ENCODE measurements at places on chromosomes 7 and 10.

DNA sequence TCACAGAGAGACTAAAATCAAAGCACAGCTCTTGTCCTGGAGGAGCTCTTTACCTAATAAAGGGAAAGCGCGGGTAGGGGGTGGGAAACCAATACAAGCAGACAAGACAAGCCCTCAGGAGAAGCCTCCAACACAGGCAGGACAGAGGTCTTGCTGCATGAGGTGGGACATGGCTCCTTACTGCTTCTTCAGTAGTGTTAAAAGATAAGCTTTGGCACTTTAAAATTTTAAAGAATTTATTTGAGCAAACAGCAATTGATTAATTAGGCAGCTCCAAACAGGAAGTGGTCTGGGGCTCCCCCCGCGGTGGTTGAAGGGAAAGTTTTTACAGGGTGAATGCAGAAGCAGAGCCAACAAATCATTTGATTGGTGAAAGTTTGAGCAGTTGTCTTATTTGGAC, 50.3 kb upstream of the MACC1 start:
- no peak for DNase-seq

DNA sequence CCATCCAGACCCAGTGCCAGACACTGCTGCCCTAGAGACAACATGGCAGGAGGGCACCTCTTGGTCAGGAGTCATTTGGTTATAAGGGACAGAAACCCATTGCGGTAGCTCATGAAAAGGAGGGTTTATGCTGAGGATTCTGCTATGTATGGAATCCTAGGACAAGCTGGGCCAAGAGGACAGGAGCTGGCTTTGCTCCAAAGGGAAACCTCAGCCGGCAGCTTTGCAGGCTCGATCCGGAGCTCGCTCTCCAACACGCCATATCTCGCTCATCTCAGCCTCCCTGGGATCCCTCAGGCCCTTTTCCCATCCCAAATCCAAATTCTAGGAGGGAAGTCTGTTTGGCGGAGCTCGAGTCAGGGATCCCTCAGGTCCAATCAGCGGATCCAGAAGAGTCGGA, 345.7 kb downstream of the GLRX3 start:
- DNase-seq: no peak

DNA sequence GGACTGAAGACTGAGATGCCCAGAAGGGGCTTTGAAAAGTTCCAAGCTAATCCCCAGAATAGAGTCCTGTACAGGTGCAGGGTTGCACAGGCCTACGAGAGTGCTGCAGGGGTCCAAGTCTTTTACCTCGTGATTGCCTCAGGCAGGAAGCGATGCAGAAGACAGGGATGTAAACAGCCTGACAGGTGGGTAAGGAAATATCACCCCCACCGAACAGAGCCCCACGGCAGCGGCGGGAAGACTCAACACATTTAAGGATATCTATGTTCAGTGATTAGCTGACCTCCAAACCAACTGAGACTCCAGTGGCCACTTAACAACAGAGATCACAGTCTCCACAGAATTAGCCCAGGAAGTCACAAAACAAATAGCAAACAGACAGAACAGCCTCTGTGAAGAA, 73.9 kb upstream of the VIPR2 start:
- DNase-seq: no peak

GRCh38 chr10:124099604-124100003, 6.2 kb upstream of the CHST15 start:
- DNase-seq: no peak

GRCh38 chr10:11468126-11468742, 143.2 kb downstream of the USP6NL start:
- DNase-seq: no peak

- no peak for DNase-seq
Measured at GRCh38 chr7:100670074-100670473, 3.5 kb upstream of the GNB2 start.

- peak; percentile 94 for DNase-seq
Measured at GRCh38 chr10:93417266-93417665, 64.9 kb downstream of the MYOF start.

DNA sequence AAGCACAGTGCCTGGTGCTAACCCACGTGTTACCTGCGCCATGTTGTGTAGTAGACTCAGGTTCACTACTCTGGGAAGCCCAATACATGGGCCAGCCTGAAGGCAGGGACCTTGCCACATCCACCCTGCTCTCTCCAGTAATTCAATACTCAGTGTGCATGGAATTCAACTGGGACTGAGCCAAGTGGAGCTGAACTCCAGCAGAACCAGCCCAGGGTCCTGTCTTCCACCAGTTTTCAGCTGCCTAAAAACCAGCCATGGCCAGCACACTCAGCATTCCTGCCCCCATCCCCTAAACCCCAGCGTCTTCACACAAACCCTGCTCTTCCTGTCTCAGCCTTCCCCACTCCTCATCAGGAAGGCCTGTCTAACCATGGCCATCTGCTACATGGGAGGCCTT, 15.4 kb downstream of the FGF8 start:
- DNase-seq: no peak

DNA sequence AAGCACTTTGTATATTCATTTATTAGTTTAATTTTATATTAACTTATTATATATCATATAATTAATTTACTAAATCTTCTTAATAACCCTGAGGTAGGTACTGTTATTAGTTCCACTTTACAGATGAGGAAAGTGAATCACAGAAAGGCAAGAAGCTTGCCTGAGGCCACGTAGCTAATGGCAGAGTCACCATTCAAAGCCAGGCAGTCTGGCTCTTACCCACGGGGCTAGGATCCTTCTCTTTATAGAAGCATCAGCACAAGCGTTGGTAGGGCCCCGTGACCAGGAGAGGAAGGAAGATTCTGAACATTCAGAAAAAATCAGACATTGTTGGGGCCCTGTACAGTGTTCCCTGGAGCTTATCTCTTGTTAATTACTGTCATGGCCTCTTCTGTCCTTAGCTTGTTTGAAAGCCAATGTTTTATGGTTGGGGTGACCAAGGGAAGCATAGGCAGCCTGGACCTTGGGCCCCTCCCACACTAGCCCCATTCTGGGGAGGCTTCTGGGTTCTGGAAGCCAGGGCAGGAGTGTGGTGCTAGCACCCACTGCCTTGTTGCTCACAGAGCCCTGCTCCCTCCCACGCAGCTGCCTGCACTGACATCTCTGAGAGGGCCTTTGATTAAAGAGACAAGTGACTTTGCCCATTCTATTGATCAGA, 31.1 kb upstream of the SLF2 start:
- DNase-seq: no peak

GRCh38 chr7:82291931-82292330, 151.6 kb downstream of the CACNA2D1 start:
- no peak for DNase-seq

GRCh38 chr7:135672560-135673359, 10.4 kb downstream of the STMP1 start:
- DNase-seq: peak; percentile 27

DNA sequence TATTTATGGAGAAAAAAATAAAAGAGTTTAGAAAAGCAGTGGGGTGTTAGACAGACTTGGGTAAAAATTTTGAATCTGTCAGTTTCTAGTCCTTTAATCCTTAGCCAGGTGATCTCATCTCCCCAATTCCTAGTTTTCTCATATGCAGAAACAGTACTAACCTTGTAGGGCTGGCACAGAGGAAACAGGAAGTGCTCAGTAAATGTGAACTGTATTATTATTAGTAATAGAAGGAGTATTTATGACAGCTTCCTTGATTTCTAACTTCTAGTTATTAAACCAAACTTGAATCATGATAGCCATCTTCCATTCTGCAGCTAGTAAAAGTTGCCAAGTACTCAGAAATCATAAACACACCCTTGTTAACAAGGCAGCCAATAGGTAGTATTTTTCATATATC, 12.5 kb downstream of the TBX20 start:
- no peak for DNase-seq

- DNase-seq: no peak
Measured at GRCh38 chr7:114533131-114533530, 118.5 kb downstream of the FOXP2 start.

GRCh38 chr10:54799506-54799905, 1.5 kb downstream of the PCDH15 start:
- DNase-seq: no peak

GRCh38 chr7:14286036-14286435, 296.6 kb upstream of the ETV1 start:
- DNase-seq: no peak

DNA sequence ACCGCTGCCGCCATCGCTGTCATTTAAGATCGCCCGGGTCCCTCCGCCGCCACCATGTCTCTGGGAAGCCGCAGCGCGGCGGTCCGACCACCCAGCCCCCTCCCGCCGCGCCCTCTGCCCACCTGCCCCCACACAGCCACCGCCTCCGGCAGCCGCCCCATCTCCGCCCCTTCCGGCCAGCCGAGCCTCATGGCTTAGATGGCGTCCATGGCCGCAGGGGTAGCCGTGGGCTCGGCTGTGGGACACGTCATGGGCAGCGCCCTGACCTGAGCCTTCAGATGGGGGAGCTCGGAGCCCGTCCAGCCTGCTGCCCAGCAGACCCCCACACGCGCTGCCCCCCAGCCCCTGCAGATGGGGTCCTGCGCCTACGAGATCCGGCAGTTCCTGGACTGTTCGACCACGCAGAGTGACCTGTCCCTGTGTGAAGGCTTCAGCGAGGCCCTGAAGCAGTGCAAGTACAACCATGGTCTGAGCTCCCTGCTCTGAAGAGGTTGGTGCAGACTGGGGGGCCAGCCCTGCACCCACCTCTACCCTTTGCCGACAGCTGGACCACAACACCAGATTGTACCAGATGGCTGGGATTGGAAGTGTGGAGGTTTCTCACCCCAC, 38.0 kb upstream of the TARP start:
- peak; percentile 45 for DNase-seq
